ENCODE measurements at places on chromosomes 2 and 18.

- DNase-seq: no peak
Measured at GRCh38 chr2:237618449-237618848, 8.9 kb upstream of the LRRFIP1 start.

DNA sequence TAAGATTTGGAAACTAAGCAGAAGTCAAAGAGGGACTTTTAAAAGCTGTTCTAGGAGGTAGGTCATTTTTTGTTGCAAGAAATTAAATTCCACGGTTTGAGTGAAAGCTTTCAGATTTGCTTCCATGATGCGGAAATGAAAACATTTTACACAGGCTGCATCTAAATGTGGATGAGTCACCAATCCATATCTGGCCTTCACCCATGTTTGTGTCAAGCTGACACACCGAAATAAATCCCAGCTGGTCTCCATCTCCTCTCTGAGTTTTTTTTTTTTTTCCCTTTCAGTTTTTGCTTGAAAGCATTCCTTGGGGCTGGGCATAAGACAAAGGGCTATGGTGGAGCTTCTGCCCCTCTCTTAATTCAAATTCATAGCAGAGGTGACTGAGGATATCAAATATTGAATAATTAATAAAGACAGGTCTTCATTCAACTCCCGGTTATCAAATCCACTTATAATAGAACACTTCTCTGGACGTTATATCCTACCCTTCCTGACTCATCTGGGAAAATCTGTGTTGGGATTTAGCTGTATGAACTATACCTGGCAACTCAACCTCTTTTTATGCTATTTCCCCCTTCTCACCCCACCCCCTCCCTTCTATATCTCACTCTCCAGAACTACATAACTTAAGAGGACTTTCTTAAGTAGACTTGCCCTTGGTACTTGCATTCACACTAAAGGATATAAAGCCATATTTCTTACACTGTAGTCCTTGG is 558.3 kb upstream of the GCFC2 start:
- DNase-seq: no peak

- DNase-seq: no peak
Measured at GRCh38 chr2:70668911-70669310, 99.1 kb downstream of the ADD2 start.

- DNase-seq: peak; percentile 97
Measured at GRCh38 chr2:55120634-55121359, 70.5 kb upstream of the RTN4 start.

Measured in NCI-H524 treated with DMSO at 0.1 percent for 48 hours (cell line).